ENCODE measurements at places on chromosomes 4 and X. TPM values are rescaled to one million over a fixed set of nuclear protein-coding genes. Genes with fewer than 3 reads are reported as not detected.

Gene NPY2R
- total RNA-seq, result not detected

Gene P2RY8
- 0.11 TPM for total RNA-seq

Gene PNMA3
- total RNA-seq, result 1.2 TPM

Gene SEPSECS
- 7.4 TPM for total RNA-seq

Gene IL21
- total RNA-seq, result not detected

Gene TMLHE
- 6.2 TPM for total RNA-seq

Gene ASB9
- 4.8 TPM for total RNA-seq

DNA sequence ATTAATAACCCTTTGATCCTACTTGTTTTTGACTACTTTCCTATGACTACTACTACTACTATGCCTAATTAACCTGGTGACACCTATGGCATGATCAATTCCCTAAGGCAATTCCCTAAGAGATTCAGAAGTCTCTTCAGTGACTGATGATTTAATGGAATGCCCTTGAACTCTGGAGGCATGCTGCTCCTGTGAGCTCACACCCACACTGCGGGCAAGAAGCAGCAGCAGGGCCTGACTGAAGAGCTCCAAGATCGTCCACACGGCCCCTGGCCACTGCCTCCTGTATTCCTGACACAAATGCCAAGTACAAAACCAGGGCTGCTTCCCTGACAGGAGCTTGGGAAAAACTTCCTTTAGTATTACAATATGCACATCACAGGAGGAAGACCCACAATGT, 74.2 kb upstream of the STS start:
- DNase-seq, result no peak

DNA sequence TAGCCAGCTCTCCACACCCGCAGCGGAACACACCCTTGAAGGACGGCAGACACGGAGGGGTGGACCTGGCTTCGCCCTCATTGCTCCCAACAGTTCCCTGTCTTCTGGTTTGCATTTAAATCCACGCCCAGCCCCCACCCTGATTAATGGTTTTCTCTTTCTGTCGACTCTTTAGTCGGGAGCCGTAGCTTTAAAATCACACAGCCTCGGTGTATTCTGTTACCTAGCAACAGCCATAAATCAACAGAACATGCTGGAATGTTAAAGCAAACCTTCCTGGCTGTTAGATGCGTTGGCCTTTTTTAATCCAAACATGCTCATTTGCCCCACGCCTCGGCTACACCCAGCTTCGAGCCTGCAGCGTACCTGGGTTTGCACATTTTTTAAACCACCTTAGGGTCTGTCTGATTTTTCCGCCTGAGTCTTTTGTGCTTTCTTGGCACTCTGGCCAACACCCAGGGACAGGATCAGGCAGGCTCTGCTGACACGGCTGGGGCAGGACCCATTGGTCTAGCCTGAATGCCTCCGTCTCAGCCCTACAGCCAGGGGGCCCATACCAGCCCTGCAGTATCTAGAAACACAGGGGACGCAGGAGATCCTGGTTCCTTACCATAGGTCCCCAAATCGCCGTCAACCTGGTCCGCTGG, 21.4 kb upstream of the PPP2R2C start:
- DNase-seq, result no peak

- no peak for DNase-seq
These were observed 329.2 kb upstream of the HAND2 start for GRCh38 chr4:173859091-173859713.

- no peak for DNase-seq
These were observed 9.4 kb downstream of the PLCXD1 start for GRCh38 chrX:290476-291166.

- no peak for DNase-seq
These were observed 6.6 kb downstream of the LANCL3 start for GRCh38 chrX:37578045-37578444.

- no peak for DNase-seq
These were observed 14.4 kb upstream of the ASMTL start for GRCh38 chrX:1466971-1467561.

DNA sequence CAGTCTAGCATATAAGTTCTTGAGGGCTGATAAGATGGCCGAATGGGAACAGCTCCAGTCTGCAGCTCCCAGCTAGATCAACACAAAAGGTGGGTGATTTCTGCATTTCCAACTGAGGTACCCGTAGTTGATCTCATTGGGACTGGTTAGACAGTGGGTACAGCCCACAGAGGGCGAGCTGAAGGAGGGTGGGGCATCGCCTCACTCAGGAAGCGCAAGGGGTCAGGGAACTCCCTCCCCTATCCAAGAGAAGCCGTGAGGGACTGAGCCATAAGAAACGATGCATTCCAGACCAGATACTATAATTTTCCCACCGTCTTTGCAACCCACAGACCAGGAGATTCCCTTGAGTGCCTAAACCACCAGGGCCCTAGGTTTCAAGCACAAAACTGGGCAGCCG, 109.0 kb downstream of the RPS6KA6 start:
- no peak for DNase-seq

- peak; percentile 3 for DNase-seq
These were observed 32.0 kb upstream of the TENT5D start for GRCh38 chrX:80388206-80388605.

DNA sequence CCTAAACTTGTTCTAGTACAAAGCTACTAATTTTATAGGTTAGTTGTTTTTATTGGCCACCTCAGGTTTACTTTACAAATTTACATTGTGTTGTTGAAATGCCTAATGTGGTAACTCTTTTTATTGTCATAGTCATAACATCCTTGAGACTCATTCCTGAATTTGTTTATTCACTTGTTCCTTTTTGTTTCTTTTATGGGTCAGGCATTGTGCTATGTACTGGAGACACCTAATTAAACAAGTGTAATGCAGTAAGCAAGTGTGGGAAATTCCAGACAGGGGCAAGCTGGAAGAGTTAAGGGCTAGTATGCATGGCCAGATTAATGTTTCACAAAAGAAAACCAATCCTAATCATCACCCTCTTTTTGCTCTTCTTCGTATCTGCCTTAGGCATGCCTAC, 30.5 kb upstream of the TTC29 start:
- no peak for DNase-seq

- DNase-seq, result no peak
These were observed 78.1 kb downstream of the HTRA3 start for GRCh38 chr4:8347660-8348059.

DNA sequence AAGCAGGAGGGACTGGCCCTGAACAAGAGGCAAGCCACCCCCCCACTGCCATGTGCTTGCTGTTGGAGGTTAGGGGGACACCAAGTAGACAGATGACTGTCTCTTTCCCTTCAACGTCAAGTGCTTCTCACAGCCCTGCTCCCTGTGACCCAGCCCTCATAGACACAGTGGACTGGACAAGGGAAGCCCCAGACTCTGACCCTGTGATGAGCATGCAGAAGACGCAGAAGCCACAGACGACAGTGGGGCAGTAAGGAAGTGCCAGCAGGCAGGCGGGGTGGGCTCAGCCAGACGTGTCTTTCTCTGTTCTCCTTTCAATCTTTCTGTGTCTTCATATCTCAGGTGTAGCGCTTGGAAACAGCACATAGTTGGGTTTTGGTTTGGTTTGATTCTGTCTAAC, 2.4 kb upstream of the L1CAM start:
- DNase-seq, result no peak

GRCh38 chr4:98689507-98690174, 31.2 kb upstream of the TSPAN5 start:
- no peak for DNase-seq

DNA sequence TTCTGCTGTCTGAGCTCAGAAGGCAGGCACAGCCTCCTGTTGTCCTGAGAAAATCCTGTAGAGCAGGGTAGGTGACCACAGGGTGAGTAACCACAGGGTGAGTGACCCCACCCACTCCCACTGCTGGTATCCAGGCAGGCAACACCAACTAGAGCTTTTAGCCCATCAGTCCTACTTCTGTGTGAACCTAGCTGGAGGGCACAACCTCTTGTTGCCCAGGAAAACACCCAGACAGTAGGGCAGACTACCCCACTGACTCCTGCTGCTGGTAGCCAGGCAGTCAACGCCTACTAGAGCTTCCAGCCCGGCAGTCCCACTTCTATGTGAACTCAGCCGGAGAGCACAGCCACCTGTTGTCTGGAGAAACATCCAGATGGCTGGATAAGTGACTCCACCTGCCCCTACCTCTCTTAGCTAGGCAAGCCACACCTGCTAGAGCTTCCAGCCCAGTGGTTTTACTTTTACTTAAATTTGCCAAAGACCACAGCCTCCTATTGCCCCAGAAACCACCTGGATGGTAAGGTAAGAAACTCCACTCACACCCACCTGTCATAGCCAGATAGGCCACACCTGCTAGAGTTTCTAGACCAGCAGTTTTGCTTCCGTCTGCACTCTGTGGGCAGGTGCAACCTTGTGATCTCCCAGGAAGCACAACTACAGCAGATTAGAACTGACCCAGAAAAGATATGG, 371.6 kb downstream of the INPP4B start:
- peak; percentile 19 for DNase-seq

DNA sequence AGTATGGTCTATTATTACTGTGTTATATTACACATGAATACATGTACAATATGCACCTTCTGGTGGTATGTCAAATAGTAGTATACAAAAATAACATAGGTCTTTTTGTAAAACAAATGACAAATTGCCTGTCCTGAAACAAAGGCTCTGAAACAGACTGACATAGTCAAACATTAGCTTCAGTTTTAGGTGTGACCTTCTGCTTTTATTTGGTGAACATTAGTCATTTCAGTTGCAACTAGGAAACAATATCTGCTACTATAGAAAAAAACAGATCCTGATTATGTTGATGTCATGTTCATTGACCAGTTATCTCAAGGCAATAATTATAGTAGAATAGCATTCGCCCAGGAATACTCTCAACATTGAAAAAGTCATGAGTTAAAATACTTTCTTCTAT, 123.0 kb downstream of the CHRNA9 start:
- DNase-seq, result no peak

GRCh38 chr4:153539422-153539821, 73.3 kb downstream of the TMEM131L start:
- DNase-seq, result no peak

DNA sequence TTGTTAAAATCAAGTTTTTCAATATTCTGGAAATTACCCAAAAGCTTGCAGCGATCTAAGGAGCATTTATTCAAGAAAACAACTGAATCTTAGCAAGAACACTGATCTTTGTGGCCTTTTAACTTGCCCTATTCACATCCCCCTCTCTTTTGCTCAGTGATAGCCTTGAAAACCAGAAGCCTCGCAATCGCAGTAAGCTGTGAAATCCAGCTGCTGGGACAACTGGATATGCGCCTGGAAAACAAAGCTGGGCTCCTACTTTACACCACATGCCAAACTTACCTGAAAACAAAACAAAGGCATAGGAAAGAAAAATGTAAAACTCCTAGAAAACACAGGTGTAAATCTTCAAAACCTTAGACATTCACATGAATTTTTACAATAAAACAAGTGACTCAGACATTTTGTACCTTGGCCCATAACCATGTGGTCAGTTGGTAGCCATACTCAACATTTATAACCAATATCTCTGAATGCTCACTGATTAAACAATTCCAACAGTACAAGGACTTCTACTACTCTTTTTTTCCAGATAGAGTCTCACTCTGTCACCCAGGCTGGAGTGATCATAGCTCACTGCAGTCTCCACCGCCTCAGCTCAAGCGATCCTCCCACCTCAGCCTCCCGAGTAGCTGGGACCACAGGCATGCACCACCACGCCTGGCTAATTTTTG, 15.6 kb downstream of the SLC25A53 start:
- no peak for DNase-seq

DNA sequence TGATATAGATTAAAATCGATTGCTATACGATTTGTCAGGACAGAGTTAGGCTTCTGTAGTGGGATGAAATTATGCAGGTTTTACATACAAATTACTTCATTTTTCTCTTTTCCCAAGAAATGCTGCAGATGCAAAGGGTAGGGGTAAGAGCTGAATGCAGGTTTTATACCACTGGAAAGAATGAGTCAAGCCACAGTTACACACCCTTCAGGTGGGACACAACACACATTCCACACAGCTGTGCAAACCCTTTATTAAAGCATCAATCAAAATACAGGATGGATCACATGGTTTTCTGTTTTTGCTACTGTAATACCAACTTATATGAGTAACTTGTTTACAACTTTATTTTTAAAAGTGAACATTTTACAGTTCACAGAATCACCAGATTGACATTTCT, 39.8 kb downstream of the MFAP3L start:
- no peak for DNase-seq

GRCh38 chr4:87901422-87901992, 68.7 kb downstream of the MEPE start:
- DNase-seq, result no peak

DNA sequence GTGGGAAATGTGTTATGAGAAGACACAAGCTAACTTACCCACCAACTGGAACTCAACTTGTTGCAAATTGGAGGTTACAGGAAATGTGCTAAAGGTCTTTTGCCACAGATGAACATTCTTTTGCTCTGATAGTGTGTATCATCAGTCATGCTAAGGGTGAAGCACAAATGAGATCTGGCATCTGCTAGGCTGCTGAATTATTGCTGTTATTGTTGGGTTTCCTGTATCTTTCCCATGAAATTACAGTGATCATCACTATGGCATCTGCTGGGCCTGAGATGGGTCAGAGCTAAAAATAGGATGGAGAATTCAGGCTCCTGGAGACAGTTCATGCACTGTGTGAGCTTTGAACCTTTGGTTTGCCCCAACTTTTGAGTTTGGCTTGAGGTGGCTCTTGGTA, 124.5 kb downstream of the NPNT start:
- peak; percentile 21 for DNase-seq

DNA sequence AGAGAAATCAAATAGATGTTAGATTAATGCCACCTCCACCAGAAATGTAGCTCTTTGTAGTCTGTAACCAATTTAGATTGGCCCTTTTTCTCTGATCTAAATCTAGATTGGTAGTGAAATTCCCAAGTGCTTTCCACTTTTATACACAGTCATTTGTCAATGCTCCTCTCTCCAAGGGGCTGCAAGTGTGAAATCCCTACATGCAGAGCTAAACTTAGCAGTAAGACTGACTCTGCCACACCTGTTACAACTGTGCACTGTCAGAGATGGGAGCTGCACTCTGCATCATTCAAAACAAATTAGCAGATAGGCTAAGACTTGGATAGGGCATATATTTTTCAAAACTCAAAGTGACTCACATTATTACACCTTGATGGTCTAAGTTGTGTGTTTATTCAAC, 9.1 kb downstream of the SERTM2 start:
- no peak for DNase-seq

DNA sequence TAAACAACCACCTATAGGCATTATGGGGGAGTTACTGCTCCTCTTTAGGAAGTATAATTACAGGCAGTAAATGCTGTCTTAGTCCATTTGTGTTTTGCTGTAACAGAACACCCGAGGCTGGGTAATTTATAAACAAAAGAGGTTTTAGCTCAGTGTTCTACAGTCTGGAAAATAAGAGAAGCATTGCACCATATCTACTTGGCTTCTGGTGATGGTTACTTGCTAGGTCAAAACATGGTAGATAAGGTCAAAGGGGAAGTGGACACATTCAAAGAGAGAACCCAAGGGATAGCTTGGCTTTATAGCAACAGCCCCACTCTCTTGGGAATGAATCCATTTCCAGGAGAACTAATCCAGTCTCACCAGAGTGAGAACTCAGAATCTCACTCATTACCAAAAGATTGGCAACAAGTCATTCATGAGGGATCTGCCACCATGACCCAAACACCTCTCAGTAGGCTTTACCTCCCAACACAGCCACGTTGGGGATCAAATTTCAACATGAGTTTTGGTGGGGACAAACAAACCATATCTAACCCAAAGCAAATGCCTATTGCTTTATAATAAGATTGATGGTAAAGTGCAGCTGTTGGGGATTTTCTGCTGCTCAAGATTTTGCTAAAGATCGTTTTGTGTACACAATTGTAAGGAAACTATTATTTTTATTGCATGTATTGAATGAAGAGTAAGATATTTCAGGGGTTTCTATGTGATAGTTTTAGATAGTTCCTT, 32.6 kb downstream of the STAG2 start:
- no peak for DNase-seq

GRCh38 chr4:76802236-76803021, 95.5 kb downstream of the SOWAHB start:
- DNase-seq, result peak; percentile 9

All from Daoy (cell line).